A549 treated with CpdA at 1 μM for 4 hours (cell line): ENCODE measurements at places on chromosomes 3 and 15. TPM values are rescaled to one million over a fixed set of nuclear protein-coding genes. Genes with fewer than 3 reads are reported as not detected.

The RHCG gene
- 35.4 to 44.9 TPM (median 36.0 TPM) in 5 replicates for total RNA-seq

The CCR8 gene
- total RNA-seq: not detected in 5 replicates

The PPARG gene
- 38.4 to 42.6 TPM (median 41.7 TPM) in 5 replicates for total RNA-seq

The DPH3 gene
- 20.3 to 28.7 TPM (median 23.4 TPM) in 5 replicates for total RNA-seq

The PLSCR4 gene
- 3.4 to 5.3 TPM (median 4.6 TPM) in 5 replicates for total RNA-seq

The SSUH2 gene
- 0.57 to 1.2 TPM (median 0.75 TPM) in 5 replicates for total RNA-seq

The ALDH1A3 gene
- total RNA-seq: 21.1 to 31.2 TPM (median 22.1 TPM) in 5 replicates

The SLC7A14 gene
- total RNA-seq: not detected in 5 replicates

The THPO gene
- 0.03 TPM in 1 of 5 replicates, not detected in the others for total RNA-seq

The GPR62 gene
- 0.07 TPM in 1 of 5 replicates, not detected in the others for total RNA-seq

The PHLDB2 gene
- total RNA-seq: 16.3 to 27.0 TPM (median 25.5 TPM) in 5 replicates

The CYP1A1 gene
- 1.1 to 2.1 TPM (median 2.0 TPM) in 5 replicates for total RNA-seq

The CLEC3B gene
- 0.49 TPM in 1 of 5 replicates, not detected in the others for total RNA-seq

The RMDN3 gene
- total RNA-seq: 21.1 to 24.4 TPM (median 22.7 TPM) in 5 replicates

The LMAN1L gene
- not detected in 5 replicates for total RNA-seq

The LRRC2 gene
- not detected in 5 replicates for total RNA-seq

The LOXL1 gene
- total RNA-seq: 0.28 to 0.72 TPM (median 0.43 TPM) in 5 replicates

The CEP97 gene
- 3.8 to 6.0 TPM (median 5.0 TPM) in 5 replicates for total RNA-seq

The SLCO3A1 gene
- total RNA-seq: 20.3 to 29.3 TPM (median 27.8 TPM) in 5 replicates

The WDR93 gene
- total RNA-seq: 0.06 to 0.28 TPM (median 0.21 TPM) in 4 of 5 replicates, not detected in the other

The FBN1 gene
- 6.1 to 11.2 TPM (median 8.2 TPM) in 5 replicates for total RNA-seq

The TM4SF18 gene
- 42.4 to 49.6 TPM (median 45.0 TPM) in 5 replicates for total RNA-seq

The TRIP4 gene
- 23.9 to 33.1 TPM (median 27.0 TPM) in 5 replicates for total RNA-seq

The RLBP1 gene
- not detected in 5 replicates for total RNA-seq

The GPR27 gene
- 3.0 to 3.3 TPM (median 3.2 TPM) in 5 replicates for total RNA-seq

The CDCP1 gene
- 13.6 to 18.8 TPM (median 15.7 TPM) in 5 replicates for total RNA-seq

The SFMBT1 gene
- 7.2 to 9.3 TPM (median 7.8 TPM) in 5 replicates for total RNA-seq

The SCG3 gene
- 0.05 TPM in 1 of 5 replicates, not detected in the others for total RNA-seq

The CCK gene
- total RNA-seq: 1.2 to 2.4 TPM (median 1.8 TPM) in 5 replicates

The SCN5A gene
- 0.70 to 1.4 TPM (median 0.76 TPM) in 5 replicates for total RNA-seq

The LSAMP gene
- 0.06 to 0.30 TPM (median 0.08 TPM) in 5 replicates for total RNA-seq

The SMCO1 gene
- total RNA-seq: not detected in 5 replicates

The FETUB gene
- total RNA-seq: 0.05 to 0.13 TPM in 2 of 5 replicates, not detected in the others

The STRA6 gene
- total RNA-seq: 51.0 to 75.4 TPM (median 63.6 TPM) in 5 replicates

The GOLGA8J gene
- 0.09 TPM in 1 of 5 replicates, not detected in the others for total RNA-seq

The GHSR gene
- total RNA-seq: not detected in 5 replicates

The RPLP1 gene
- total RNA-seq: 3,147 to 4,294 TPM (median 3,536 TPM) in 5 replicates

The CX3CR1 gene
- total RNA-seq: 0.02 TPM in 1 of 5 replicates, not detected in the others

The CPN2 gene
- not detected in 5 replicates for total RNA-seq

The TMEM89 gene
- 0.15 to 0.24 TPM in 2 of 5 replicates, not detected in the others for total RNA-seq

The RBMS3 gene
- 0.47 to 1.4 TPM (median 0.85 TPM) in 5 replicates for total RNA-seq

The SKIL gene
- total RNA-seq: 18.4 to 31.8 TPM (median 23.3 TPM) in 5 replicates

The ABI3BP gene
- total RNA-seq: 0.75 to 2.8 TPM (median 0.99 TPM) in 5 replicates

The RGMA gene
- total RNA-seq: 0.16 to 0.31 TPM (median 0.18 TPM) in 5 replicates

The TPRG1 gene
- 0.21 to 0.40 TPM (median 0.34 TPM) in 4 of 5 replicates, not detected in the other for total RNA-seq

The ATP13A5 gene
- not detected in 5 replicates for total RNA-seq

The EOMES gene
- 1.8 to 2.5 TPM (median 1.9 TPM) in 5 replicates for total RNA-seq

The ESYT3 gene
- total RNA-seq: 0.61 to 0.87 TPM (median 0.68 TPM) in 5 replicates

The HYPK gene
- 3.0 to 6.1 TPM (median 4.8 TPM) in 5 replicates for total RNA-seq

The POLQ gene
- 6.4 to 7.5 TPM (median 6.6 TPM) in 5 replicates for total RNA-seq
